NCI-H526 (cell line): ENCODE measurements at places on chromosomes 7 and 10.

DNA sequence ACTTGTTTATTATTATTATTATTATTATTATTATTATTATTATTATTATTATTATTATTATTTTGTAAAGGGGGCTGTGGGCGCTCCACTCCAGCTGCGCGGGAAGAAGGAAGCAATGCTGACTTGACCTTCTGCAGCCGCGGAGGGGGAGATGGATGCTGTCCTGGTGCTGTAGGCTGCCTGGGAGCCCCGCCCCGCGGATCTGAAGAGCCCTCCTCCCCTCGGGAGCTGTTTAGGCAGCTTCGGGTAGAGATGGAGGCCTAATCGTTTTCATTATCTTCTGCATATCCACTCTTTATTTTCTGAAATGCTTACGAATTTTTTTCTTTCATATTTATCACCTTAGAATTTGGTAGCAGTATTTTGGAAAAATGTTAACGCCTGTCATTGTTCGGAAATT is 101.2 kb upstream of the KLF6 start:
- DNase-seq: no peak

DNA sequence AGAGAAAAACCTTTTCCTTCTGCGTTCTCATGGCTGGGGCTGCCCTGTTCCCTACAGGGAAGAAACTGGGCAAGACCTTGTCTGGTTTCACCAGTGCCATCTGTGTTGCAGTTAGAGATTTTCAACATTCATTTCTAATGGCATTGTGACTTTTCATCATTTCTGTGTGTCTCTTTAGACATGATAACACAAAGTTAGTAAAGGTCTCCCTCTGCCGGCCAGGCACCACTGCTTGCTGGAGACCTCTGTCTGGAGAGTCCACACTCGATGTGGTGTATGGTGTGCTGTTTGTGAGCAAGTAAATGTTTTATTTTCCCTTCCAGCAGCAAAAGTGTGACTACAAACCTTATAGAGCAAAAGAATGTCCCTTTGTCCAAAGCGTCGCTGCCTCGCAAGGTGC is 213.5 kb downstream of the PAXIP1 start:
- peak; percentile 74 for DNase-seq

GRCh38 chr7:75608451-75609122 is 116.5 kb downstream of the SPDYE5 start:
- no peak for DNase-seq

- DNase-seq: no peak
Observed at GRCh38 chr10:14664345-14664744, 110.4 kb downstream of the FAM107B start.

- no peak for DNase-seq
Observed at GRCh38 chr10:120987359-120987758, 136.2 kb downstream of the WDR11 start.

GRCh38 chr7:36372156-36372555 is 17.5 kb upstream of the ANLN start:
- DNase-seq: no peak

DNA sequence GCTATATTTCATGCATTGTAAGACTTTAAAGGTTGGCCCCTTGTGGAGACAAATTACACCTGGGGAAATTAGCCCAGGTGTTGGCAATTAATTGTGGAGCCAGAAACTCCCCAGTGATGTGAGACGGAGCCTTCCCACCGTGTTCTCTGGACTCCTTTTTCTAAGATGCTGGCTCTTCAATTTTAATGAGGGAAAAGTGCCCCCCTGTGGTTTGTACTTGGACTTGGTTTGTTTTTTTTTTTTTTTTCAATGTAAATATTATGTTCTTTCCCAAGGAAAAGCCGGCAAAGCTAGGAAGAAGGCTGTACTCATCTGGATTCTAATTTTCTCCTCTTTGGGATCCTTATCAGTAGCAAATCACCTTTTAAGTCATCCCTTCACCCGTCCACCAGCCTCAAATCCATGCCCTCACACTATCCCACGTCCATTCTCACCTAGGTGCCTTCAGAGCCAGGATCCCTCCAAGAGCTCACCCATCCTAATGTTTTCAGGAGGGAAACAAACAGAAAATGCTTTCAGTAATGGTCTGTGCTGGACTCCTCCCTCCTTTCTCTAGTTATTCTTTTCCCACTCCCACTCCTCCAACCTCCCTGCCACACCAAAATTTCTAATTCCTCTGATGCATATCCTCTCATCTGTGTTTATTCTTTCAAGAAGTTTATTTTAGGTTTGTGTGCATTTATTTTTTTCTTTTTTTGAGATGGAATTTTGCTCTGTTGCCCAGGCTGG is 20.4 kb upstream of the ST8SIA6 start:
- peak; percentile 15 for DNase-seq

- no peak for DNase-seq
Observed at GRCh38 chr10:34003561-34003960, 669.1 kb upstream of the NRP1 start.

GRCh38 chr7:131007439-131008330 is 273.7 kb upstream of the KLF14 start:
- DNase-seq: peak; percentile 77

GRCh38 chr10:83108565-83109333 is 1030.6 kb upstream of the GHITM start:
- no peak for DNase-seq

- no peak for DNase-seq
Observed at GRCh38 chr10:129962031-129962871, 1.8 kb downstream of the EBF3 start.

GRCh38 chr10:45673074-45673648 is 589 bp upstream of the ZFAND4 start:
- no peak for DNase-seq

DNA sequence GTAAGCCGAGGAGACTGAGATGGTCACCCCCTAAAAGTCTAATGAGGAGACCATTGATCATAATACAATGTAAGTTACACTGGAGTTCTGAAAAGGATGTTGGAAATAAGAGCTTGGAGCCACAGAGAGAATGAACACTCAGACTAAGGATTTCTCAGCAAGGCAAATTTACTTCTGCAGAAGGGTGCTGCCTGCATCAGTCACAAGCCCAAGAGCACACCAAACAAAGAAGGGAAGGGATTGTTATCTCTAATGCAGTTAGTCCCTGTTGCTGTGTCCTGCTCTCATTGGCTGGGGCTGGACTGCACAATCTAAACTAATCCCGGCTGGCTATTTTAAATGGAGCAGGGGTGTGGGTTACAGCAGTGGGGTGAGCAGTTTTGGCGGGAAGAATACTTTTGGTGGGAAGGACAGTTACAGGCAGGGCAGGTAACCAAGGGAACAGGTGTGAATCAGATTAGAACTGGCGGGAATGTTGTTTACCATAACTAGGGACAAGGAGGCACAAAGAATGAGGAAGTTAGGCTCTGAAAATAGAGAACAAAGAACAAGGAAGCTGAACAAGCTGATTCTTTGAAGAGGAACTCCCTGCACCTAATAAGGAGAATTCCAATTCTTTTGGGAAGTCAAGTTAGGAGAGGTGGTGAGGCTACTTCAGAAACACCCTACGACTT is 30.3 kb upstream of the TRIM24 start:
- DNase-seq: no peak

- no peak for DNase-seq
Observed at GRCh38 chr7:305410-306151, 15.6 kb downstream of the FOXL3 start.

DNA sequence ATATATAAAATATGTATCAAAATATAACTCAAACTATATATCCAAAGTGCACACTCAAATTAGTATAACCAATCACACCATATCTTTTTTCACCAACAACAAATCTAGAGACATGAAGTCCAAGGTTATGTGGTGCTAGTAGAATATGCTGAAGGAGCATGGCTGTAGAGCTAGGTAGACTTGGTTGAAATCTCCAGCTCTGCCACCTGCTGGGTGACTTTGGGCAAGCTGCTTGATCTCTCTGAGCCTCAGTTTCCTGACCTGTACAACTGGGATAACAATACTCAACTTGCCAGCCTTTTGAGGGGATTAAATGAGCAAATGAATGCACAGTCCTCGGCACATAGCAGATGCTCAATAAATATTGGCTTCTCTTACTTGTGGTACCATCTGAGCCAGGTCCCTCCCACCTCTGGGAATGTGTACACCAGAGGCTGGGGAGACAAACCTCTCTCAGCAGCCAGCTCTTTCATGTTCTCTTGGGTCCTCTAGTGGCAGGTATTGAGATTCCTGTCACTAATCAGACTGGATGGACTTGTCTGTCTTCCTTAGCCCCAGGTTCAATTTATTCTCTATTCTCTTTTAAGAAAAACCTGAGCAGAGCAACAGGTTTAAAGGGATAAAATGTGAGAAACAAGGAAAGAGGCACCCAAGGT is 94.3 kb upstream of the PDE1C start:
- peak; percentile 61 for DNase-seq
